Thoracic aorta (tissue), 2 donors: ENCODE measurements at places on chromosomes 3 and 15.

- no peak for DNase-seq
These were observed 17.7 kb downstream of the AMOTL2 start for GRCh38 chr3:134356411-134357040.

GRCh38 chr3:33360136-33360825 is 79.9 kb downstream of the UBP1 start:
- no peak for DNase-seq

DNA sequence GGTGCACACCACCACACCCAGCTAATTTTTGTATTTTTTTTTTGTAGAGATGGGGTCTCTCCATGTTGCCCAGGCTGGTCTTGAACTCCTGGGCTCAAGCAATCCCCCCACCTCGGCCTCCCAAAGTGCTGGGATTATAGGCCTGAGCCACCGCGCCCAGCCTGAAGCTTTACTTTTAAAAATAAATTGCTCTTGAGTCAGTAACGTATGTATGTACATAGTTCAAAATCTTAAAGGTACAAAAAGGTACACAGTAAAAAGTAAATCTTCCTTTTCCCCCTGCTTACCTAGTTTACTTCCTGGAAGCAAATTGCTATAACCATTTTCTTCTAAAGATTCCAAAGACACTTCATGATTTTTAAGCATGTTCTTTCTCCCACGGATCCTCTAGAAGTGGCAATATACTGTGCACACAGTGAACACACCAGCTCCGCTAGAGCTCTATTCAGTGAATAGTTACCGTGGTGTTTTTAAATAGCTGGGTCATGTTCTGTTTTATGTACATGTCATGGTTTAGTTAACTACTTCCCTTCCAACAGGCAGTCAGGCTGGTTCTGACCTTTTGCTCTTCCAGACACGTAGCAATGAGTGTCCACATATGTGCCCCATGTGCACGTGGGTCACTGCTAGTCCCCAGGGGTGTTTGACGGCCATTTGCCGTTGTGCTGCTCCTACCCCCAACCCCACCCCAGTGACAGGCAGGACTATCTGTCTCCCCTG is 82.1 kb downstream of the EEFSEC start:
- DNase-seq: no peak

DNA sequence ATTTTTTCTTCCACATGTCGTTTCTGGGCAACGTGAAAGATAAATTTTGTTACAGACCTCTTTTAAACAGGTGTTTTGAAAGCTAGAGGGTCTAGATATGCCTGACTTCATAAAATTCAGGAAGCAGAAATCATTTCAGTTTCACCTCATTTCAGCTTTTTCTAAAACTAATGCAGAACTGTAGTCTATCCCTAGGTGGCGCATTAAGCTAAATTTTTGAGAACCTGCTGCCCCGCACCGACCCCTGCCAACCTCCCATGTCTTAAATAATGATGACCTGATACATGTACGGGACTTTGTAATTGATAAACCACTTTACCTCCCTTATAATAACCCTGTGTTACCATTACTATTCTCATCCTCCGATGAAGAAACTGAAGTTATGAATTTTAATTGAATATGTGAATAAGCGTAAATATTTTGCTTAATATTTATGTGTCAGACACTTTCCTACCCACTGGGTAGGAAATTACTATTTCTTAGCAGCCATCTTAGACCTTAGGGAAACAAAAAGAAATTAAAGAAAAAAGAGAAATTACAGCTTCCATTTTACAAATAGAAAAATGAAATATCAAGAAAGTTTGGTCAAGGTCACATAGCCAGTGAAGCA is 78.7 kb upstream of the GCNT3 start:
- DNase-seq: no peak

GRCh38 chr3:196175116-196175625 is 36.0 kb downstream of the ZDHHC19 start:
- DNase-seq: no peak

GRCh38 chr3:1288805-1289494 is 196.1 kb downstream of the CNTN6 start:
- DNase-seq: no peak
